ENCODE measurements at places on chromosomes 2 and 18. TPM values are rescaled to one million over a fixed set of nuclear protein-coding genes. Genes with fewer than 3 reads are reported as not detected.
A peak's percentile ranks its signal among the peaks of the same experiment; 100 is the strongest.

DNA sequence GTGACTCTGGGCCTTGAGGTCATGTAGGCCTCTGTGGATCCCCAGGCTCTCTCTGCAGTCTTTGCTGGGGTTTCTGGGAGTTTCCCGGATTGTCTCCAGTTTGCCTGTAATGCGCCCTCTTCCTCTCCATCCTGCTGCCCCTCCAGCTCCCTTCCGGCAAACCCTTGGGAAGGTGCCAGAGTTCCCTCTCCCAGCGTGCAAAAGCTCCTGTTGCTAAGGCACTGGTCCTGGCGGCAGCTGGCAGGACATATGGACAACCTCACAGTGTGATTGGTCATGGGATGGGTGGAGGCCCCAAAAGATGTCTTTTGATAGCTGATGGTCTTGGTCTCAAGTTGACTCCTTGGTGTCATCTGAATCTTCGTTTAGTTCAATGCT lies 320.1 kb downstream of the CYP26B1 start:
- H3K27ac ChIP-seq = no peak overlapping the region
- H3K4me1 ChIP-seq = no peaks in the 10 kb centered on the region
- no peak for DNase-seq
- H3K27me3 ChIP-seq = no peaks in the 10 kb centered on the region
- H3K4me3 ChIP-seq = no peak overlapping the region

PLCD4 gene
- total RNA-seq = 0.57 TPM

SATB2 gene
- total RNA-seq = 0.38 TPM

CYS1 gene
- total RNA-seq = 0.19 TPM

DNA sequence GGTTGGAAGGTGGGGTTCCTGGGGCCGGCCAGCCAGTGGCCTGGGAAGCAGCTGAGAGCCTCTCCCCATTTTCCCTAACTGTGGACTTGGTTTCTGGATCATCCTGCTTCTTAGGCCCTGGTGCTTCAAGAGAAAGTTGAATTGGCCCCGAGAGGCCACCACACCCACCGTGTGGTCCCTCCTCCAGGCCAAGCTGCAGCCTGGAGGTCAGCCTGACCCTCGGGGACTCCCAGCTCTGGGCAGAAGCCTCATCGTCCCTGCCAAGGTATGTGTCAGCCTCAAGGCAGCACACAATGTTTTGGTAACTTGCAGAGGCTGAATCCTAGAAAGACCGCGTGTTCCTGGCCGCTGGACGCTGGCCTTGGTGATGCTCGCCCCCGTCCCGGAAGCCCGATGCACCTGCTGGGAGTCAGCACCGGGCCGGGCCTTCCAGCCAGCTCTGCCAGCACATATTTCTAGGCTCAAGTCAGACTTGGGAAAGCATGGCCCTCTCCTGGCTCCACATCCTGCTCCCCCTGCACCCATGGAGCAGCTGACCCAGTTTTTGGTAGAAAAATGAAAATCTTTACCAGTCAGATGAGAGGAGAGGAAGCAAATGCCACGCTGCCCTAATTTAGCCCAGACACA lies 72.6 kb downstream of the ACTR2 start:
- no peaks in the 10 kb centered on the region for H3K36me3 ChIP-seq
- H3K4me1 ChIP-seq = peaks cover 30% of the 10 kb centered on the region
- no peaks in the 10 kb centered on the region for H3K27me3 ChIP-seq
- DNase-seq = no peak
- peak overlapping the region; percentile 87 for H3K27ac ChIP-seq
- H3K4me3 ChIP-seq = peak overlapping the region; percentile 21

GAL3ST2 gene
- 0.09 TPM for total RNA-seq

GRCh38 chr2:169768262-169768995 lies 30.2 kb upstream of the SSB start:
- H3K27ac ChIP-seq = no peak overlapping the region
- no peaks in the 10 kb centered on the region for H3K36me3 ChIP-seq
- peaks cover 7% of the 10 kb centered on the region for H3K27me3 ChIP-seq
- DNase-seq = peak; percentile 27
- H3K4me3 ChIP-seq = peak overlapping the region; percentile 15

GTF2A1L gene
- total RNA-seq = 0.47 TPM

PLCL1 gene
- 16.5 TPM for total RNA-seq

DNA sequence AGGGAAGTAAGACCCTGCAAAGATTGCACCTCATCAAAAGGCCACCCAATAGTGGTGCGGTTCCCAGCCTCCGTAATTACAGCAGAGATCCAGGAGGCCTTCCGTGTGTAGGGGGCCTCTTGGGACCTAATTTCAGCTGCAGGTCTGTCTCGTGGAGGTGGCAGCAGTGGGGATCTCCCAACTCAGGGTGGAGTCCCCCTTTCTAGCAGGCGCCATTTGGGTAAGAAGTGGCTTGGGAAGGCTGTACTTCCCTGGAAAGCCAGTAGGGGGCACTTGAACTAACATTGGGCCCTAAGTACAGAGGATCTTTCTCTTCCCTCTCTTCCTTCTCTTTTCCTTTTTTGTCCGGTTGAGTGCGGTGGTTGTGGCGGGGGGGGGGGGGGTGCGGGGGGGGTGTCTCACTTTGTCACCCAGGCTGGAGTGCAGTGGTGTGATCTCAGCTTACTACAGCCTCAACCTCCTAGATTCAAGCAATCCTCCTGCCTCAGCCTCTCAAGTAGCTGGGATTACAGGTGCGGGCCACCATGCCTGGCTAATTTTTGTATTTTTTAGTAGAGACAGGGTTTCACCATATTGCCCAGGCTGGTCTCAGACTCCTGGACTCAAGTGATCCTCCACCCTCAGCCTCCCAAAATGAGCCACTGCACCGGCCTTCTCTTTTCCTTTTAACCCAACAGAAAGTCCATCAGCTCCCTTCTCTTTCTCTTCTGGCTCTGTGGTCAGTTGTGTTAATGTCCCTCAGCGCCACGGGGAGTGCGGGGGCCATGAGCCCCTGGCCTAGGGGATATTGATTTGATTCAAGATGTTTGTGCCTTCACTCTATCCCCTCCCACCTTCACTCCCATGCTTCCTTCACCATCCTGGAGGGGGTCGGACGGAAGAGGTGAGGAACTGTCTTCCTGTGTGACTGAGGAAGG lies 32.0 kb downstream of the CENPO start:
- DNase-seq = no peak
- H3K27ac ChIP-seq = no peak overlapping the region
- peaks cover 38% of the 10 kb centered on the region for H3K36me3 ChIP-seq
- H3K27me3 ChIP-seq = no peaks in the 10 kb centered on the region
- no peak overlapping the region for H3K4me3 ChIP-seq

DNA sequence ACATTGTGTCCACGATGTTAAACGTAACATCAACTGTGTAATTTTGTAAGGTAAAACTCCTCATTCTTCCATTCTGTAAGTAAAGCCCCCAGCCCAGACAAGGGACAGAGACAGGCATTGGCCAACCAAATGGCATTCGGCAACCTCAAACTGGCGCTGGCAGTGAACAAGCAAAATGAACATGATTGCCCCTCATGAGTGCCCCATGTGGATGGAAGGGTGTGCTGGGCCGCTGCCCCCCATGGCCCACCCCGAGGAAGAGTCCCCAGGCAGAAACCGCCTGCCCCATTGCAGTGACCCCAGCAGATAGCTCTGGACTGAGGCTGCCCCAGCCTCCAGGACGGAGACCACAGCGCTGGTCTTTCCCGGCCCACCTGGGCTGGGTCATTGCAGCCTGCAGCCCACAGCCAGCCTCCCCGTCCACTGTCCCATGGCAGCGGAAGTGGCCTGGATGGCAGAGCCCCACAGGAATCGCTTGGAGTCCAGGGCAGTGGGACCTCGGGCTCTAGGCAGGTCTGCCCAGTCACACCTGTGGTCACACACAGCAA lies 220.2 kb downstream of the HDAC4 start:
- no peak overlapping the region for H3K27ac ChIP-seq
- H3K27me3 ChIP-seq = no peaks in the 10 kb centered on the region
- H3K4me3 ChIP-seq = no peak overlapping the region
- no peak for DNase-seq
- peaks cover 71% of the 10 kb centered on the region for H3K36me3 ChIP-seq

DNA sequence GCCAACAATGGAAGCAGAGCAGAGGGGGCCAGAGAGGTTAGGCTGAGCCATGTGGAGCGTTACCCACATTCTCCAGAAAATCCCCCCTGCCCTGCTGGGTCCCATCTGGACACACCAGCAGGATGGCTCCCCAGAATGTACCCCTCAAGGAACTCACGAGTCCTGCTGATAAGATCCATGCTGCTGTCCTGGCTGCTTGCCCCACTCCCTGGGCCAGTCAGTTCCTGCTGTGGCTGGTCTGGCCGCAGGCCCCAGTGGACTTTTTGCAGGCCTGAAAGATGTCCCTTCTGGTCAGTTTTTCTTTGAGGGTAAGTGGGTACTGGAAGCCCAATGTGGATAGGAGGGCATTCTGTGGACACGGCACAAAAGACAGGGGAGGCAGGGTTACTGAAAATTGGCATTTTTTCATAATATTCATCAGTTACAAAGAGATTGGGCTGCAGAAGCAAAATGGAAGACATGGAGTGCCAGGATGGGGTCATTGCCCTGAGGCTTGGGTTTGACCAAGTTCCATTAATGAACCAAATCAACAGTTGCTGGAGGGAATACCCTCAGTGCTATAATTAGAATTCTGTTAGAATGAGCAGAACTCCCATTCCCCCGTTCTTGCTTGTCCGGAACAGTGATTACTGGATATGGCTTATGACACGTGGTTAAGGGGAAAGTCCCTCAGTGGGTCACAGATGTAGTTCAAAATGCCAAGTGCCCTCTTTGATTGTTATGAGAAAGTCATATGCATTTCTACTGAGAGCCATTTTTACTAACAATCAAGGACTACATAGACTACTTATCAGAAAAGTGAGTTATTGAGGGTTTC lies 38.7 kb downstream of the SLC4A5 start:
- no peaks in the 10 kb centered on the region for H3K4me1 ChIP-seq
- no peak overlapping the region for H3K4me3 ChIP-seq
- no peaks in the 10 kb centered on the region for H3K36me3 ChIP-seq
- DNase-seq = no peak

CCDC74A gene
- total RNA-seq = 5.1 TPM

DNA sequence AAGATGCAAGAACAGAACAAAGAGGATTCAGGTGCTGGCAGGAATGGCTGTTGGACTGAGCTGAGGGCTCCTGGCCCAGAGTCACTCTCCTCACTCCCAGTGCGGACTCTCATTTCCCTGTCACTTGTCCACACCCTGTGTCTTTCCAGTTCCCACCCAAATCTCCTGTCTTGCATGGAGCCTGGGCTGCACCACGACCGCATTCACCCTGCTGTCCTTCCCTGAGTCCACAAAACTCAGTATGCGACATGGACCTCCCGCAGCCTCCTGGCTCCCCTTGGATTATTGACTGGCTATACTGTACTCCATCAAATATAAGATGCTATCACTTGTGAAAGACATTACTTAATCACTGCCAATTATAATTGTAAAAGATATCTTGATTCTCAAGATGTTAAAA lies 2.5 kb upstream of the ITM2C start:
- DNase-seq = no peak
- no peak overlapping the region for H3K4me3 ChIP-seq
- H3K27ac ChIP-seq = no peak overlapping the region
- peaks cover 3% of the 10 kb centered on the region for H3K4me1 ChIP-seq
- no peaks in the 10 kb centered on the region for H3K27me3 ChIP-seq

DSG2 gene
- total RNA-seq = 16.0 TPM

DNA sequence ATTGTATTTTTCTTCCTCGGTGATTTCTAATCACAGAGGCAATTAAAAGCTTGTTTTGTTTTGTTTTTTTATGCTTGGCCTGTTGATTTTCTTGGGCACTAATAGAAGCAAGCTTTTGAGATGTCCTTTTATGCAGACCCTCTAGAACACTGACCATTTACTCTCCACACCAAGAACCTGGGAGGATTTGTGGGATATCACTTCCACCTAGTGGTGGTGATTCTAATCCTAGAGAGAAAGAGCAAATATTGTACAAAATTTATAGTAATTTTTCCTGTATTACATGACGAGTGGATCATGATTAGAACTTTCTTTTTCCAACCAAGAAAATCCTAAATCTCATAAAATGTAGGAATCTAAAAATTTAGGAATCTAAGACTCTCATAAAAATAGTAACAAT lies 23.4 kb downstream of the NEMP2 start:
- no peak for DNase-seq
- H3K4me1 ChIP-seq = peaks cover under 1% of the 10 kb centered on the region
- H3K27ac ChIP-seq = no peak overlapping the region

DNA sequence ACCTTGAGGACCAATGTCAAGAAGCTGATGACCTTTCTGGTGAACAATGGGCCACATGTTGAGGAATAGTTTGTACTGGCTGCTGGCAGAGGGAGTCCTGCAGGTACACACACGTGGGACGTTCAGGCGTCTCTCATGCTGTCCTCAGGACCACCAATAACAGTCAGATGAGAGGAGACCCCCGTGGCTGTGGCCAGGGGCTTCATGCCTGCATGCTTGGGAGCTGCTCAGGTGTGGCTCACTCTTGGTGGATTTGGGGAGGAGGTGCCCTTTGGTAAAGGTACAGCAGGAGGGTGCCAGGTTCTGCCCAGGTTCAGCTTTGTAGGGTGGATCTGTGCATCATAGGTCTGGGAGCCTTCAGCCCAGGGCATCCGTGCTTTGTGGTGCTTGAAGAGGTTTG lies 62.9 kb upstream of the PXDN start:
- no peaks in the 10 kb centered on the region for H3K36me3 ChIP-seq
- H3K27ac ChIP-seq = no peak overlapping the region
- no peak overlapping the region for H3K4me3 ChIP-seq
- no peaks in the 10 kb centered on the region for H3K27me3 ChIP-seq

OXER1 gene
- 0.57 TPM for total RNA-seq

GRCh38 chr2:38436227-38436664 lies 59.2 kb upstream of the ATL2 start:
- no peak for DNase-seq
- H3K4me1 ChIP-seq = peaks cover 10% of the 10 kb centered on the region
- H3K27me3 ChIP-seq = no peaks in the 10 kb centered on the region

GRCh38 chr2:151237422-151238025 lies 24.1 kb downstream of the RBM43 start:
- no peak overlapping the region for H3K27ac ChIP-seq
- no peaks in the 10 kb centered on the region for H3K4me1 ChIP-seq

COPS7B gene
- 18.6 TPM for total RNA-seq

DNA sequence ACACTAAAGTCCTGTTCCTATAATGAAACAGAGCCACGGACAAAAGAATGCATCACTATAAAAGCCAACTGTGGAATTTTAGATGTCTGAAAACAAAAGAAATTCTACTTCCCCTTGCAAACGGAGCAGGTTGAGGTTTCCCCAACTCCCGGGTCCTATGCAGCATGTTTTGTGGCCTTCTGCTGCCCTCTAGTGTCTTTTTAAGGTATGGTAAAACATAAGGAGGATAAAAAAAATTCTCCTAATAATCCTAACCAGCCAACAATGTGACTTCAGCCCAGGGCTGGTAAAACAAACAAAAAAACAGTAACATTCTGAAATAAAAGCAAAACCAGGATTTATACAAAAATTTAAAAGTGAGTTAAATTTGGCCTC lies 539.5 kb downstream of the NRXN1 start:
- no peaks in the 10 kb centered on the region for H3K27me3 ChIP-seq
- H3K36me3 ChIP-seq = no peaks in the 10 kb centered on the region
- H3K4me1 ChIP-seq = no peaks in the 10 kb centered on the region
- H3K27ac ChIP-seq = no peak overlapping the region
- H3K4me3 ChIP-seq = no peak overlapping the region
- peak; percentile 58 for DNase-seq
